ENCODE measurements at places on chromosomes 3 and 15.

DNA sequence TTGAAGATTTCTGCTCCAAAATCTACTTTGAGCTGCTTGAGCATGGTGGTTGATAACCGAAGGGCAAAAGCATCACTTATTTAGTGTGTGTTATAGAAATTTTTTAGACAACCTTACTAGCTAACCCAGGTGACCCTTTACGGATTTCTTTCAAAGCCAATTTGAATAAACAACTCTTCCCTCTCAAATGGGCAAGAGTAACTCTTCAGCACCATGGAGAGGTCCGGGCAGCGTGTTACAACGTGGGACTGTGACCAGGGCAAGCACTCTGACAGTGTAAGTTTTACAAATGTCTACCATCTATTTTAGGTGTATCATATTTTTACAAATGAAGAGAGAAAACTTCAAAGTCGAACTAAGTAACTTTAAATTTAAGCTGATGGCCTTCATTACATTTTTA, 471.8 kb downstream of the MFSD1 start:
- no peak for DNase-seq

- DNase-seq, result no peak
Measured at GRCh38 chr15:83292317-83292716, 7.9 kb upstream of the BNC1 start.

DNA sequence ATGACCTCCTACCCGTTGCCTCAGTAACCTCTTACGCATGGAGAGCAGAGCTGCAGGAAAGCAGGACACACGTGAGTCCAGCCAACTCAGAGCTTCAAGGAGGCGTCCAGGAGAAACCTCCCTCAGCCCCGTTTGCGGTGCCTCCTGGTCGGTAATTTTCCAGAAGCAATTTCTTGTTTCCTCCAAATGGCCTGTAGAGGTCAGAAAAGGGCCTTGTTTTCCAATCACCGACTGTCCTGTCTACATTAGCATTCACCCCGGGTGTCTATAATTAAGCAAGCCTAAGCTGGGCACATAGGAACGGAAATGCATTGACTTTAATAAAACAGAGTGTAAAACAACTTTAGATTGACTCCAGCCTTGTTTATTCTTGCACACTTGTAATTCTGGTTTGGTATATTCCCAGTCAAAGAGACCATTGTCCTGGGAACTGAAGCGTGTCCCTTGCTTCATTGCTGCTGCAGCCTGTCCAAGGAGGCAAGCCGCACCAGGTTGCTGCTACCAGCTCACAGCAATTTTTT, 836.2 kb downstream of the AGBL1 start:
- DNase-seq, result no peak

DNA sequence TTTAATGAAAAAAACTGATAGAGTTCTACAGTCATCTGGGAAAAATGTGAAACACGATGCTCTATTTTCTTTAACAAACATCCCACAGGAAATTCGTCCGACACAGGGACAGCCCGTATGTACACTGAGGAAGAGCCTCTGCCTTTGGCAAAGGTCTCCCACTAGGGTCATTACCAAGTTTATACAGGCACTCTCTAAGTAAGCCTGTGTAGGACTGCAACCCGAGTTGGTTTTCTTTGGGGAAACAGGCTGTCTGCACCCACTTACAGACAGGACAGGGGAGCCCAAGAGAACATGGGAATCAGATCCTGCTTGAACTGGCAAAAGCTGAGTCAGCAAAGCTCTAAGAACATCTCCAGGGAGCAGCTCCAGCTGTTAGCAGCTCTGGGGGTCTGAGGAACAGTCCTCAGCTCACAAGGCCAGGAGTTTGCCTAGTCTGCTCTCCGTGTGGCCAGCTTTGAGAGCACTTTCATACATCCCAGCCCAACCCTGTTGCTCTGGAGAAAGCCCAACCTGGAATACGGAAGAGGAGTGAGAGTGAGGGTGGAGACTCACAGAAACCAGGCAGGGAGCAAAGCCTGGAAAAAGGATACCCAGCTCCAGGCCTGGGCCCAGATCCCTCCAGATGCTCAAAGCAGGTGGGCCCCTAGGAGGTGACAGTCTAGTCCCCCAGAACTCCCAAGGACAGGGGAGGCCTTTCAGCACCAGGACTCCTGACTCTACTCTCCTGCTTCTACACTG, 1.9 kb downstream of the TBC1D2B start:
- DNase-seq, result no peak

GRCh38 chr3:51934139-51934850, 7.4 kb downstream of the RRP9 start:
- DNase-seq, result no peak

DNA sequence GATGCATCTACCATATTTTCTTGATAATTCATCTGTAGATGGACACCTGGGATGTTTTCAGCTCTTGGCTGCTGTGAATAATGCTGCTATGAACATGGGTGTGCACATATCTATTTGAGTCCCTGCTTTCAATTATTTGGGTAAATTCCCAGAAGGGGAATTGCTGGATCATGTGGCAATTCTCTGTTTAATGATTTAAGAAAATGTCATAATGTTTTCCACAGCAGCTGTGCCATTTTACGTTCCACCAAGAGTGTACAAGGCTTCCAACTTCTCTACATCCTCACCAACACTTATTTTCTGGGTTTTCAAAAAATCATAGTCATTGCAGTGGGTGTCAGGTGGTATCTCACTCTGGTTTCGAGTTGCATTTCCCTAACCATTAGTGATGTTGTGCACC, 64.4 kb downstream of the NSMCE3 start:
- no peak for DNase-seq

- DNase-seq, result no peak
Measured at GRCh38 chr3:63532521-63532920, 120.0 kb upstream of the SNTN start.

- no peak for DNase-seq
Measured at GRCh38 chr3:176848431-176849214, 348.7 kb downstream of the TBL1XR1 start.

GRCh38 chr3:87949879-87950208, 109.0 kb downstream of the CGGBP1 start:
- no peak for DNase-seq

DNA sequence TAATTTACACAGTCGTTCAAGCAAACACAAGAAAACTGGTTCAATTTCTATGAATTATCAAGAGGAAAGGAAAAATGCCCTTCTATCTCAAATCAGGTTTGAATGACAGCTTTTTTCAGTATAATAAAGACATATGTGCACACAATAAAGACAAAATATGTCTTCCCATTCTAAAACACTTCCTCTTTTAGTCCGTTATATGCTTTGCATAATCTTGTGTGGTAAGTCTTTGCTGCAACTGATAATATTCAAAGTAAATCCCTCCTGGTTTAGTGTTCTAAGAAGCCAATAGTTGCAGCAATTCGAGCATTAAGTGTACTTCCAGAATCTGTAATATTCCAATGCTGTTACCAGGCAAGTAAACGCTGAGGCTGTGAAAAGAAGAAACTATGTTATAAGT, 43.7 kb upstream of the MAPKBP1 start:
- no peak for DNase-seq

All from stimulated activated CD8-positive, alpha-beta memory T cell treated with anti-CD3 and anti-CD28 coated beads, Interleukin-15, amount 100 ng/mL, for 4 hours (primary cell).